ENCODE measurements at places on chromosomes 16 and 17. TPM values are rescaled to one million over a fixed set of nuclear protein-coding genes. Genes with fewer than 3 reads are reported as not detected.

GRCh38 chr16:50731989-50732832, 9.7 kb upstream of the CYLD start:
- no peaks in the 10 kb centered on the region for H3K36me3 ChIP-seq
- no peak overlapping the region for H3K4me3 ChIP-seq
- H3K4me1 ChIP-seq: peaks cover 5% of the 10 kb centered on the region
- H3K27ac ChIP-seq: no peak overlapping the region
- no peaks in the 10 kb centered on the region for H3K27me3 ChIP-seq

- no peaks in the 10 kb centered on the region for H3K36me3 ChIP-seq
- DNase-seq: no peak
- no peak overlapping the region for H3K4me3 ChIP-seq
- H3K27me3 ChIP-seq: no peaks in the 10 kb centered on the region
These were observed 973.0 kb downstream of the KCNJ2 start for GRCh38 chr17:71142333-71142732.

DNA sequence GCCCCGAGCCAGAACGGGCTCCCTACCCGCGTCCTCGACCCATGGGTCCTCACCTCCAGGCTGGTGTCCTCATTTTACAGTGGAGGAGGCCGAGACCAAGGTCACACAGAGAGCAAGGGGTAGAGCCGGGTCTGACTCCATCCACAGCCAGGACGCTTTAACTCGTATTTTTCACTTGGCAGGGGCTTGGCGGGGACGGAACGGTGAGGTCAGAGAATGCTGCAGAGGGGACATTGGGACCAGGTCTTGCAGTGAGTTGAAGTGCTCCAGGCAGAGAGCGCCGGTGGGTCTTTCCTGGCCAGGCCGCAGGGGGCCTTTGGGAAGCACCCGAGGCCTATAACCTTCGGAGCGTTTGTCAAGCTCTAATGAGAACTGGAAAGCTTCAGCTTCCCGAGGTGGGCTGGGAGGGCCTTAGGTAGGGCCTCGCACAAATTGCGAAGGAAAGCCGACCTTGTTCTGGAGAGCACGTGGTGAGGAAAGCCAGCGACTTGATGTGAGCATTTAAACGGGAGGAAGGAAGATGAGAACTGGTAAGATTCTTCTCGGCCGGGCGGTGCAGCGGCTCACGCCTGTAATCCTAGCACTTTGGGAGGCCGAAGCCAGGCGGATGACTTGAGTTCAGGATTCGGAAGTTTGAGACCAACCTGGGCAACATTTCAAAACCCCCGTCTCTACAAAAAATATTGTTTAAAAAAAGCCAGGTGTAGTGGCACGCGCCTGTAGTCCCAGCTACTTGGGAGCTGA, 908 bp upstream of the CLUH start:
- H3K36me3 ChIP-seq: no peaks in the 10 kb centered on the region
- H3K27me3 ChIP-seq: no peaks in the 10 kb centered on the region
- peak overlapping the region; percentile 65 for H3K4me3 ChIP-seq

- no peak overlapping the region for H3K4me3 ChIP-seq
- DNase-seq: no peak
- no peaks in the 10 kb centered on the region for H3K27me3 ChIP-seq
- H3K36me3 ChIP-seq: no peaks in the 10 kb centered on the region
- H3K4me1 ChIP-seq: peaks cover 5% of the 10 kb centered on the region
These were observed 10.4 kb downstream of the CDIPT start for GRCh38 chr16:29852654-29853053.

The C16orf46 gene
- total RNA-seq: 1.0 TPM

- H3K36me3 ChIP-seq: no peaks in the 10 kb centered on the region
- H3K27ac ChIP-seq: no peak overlapping the region
- peak; percentile 21 for DNase-seq
- H3K4me1 ChIP-seq: peaks cover 6% of the 10 kb centered on the region
These were observed 39.7 kb downstream of the VPS35L start for GRCh38 chr16:19595043-19595767.
